Stimulated activated CD4-positive, alpha-beta T cell treated with anti-CD3 and anti-CD28 coated beads, Interleukin-1b, Interleukin-23, amount 100 ng/mL, for 4 hours (primary cell): ENCODE measurements at places on chromosomes 2 and 18.

DNA sequence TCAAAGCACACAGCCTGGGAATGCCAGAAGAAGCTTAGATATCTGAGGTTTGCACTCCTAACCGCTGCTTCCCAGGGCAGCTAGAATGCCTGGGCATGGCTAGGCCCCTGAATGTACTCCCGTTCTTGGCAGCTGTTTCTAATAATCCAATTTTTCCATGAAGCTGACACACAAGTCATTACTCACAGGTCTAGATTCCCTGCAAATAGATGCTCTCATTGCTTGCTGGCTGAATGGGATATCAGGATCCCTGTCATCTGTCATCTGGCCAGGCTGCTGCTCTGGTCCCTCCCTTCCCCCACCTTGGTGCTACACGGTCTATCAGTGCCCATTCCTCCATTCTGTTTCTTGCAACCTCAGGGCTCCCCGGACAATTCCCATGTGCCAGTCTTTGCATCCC, 40.7 kb upstream of the TEX51 start:
- no peak for DNase-seq

DNA sequence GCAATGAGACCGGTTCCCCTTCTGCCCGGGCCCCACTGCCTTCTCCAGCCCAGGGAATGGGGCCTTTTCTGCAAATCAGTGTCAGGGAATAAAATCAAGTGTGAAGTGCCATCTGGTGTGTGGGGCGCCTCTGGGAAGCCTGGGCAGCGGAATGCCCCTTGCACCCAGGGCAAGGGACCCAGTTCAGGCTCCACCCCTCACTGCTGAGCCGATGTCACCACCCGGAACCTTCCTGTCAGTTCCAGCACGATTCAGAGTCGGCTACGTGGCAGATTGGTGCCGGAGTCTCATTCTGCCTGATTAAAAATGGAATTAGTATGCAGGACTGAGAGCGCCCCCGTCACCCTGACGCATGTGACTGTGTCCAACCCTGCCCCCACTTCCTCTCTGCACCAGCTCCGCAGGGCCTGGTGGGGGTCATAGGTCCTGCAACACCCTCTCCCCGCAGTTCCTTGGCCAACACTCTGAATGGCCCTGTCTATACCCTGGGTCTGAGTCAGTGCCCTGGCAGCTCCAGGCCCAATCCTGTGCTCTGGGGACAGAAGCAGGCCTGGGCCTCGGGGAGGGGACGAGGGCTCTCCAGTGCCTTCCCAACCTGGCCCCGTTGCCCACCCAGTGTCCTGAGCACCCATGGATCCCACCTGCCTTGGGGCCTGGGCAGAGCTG, 8.2 kb upstream of the ALPI start:
- DNase-seq, result no peak

GRCh38 chr2:231612456-231613330, 20.0 kb downstream of the TEX44 start:
- DNase-seq, result peak; percentile 93

DNA sequence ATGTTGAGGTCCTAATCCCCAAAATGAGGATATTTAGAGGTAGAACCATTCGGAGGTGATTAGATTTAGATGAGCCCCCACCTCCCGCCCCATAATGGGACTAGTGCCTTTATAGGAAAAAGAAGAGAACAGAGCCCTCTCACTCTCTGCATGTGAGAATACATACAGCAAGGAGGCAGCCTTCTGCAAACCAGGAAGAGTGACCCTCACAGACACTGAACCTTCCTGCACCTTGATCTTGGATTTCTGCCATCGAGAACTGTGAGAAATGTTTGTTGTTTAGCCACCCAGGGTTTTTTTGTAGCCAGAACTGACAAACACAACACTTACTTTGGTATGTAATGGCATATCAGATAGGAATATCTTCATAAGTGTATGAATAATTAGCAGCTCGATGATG, 83.7 kb downstream of the XIRP2 start:
- no peak for DNase-seq

DNA sequence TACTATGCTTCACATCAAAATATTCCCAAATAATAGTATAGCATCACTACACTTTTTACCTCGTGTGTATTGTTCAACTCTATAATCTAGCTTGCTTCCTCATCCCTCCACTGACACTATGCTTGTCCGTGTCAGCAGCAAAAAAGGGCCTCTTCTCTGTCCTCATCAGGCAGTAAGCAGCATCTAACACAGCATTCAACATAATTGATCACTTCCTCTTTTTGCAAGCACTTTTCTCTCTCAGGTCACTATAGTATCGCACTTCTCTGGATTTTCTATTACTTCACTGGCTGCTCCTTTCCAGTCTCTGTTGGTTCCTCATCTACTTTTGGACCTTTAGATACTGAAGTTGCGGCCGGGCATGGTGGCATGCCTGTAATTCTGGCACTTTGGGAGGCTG, 64.9 kb upstream of the ZSWIM2 start:
- DNase-seq, result no peak

- no peak for DNase-seq
These were observed 30.0 kb downstream of the TBC1D8 start for GRCh38 chr2:101121174-101121573.

DNA sequence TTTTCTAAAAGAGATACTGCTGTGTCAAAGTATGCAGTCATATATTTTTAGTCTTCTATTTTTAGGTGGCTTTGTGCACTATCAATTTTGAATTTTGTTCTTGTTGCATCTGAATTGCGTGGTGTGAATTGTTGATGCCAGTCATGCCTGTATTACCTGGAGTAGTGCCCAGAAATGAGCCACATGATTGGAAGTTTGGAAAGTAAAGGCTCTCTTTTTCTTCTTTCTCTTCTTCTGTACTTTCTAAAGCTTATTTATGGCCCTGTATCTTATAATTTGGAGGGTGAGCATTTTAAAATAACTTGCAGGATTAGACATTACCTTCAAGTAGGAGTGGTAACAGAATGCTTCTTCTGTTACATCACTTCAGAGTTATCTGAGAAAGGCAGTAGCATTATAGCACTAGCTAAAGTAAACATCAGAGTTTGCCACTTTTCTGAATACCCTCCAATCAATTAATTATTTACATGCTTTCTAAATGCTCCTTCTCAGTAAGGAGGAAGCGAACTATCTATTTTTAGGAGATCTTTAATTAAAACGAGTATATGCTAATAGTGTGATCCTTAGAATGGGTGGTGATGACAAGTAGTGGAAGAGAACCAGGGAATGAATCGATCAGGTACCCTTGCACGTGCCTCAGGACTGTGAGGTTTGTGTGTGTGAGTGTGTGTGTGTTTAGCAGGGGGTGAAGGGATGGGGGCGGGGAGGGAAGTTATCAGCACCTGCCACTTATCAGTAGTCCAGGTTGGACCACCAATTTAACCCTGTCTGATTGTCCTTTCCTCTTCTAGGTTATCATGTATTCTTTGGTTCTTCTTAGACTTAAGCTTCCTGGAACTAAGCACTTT, 112.5 kb downstream of the MAP3K20 start:
- no peak for DNase-seq

GRCh38 chr18:23350188-23350587, 102.9 kb upstream of the RIOK3 start:
- no peak for DNase-seq

DNA sequence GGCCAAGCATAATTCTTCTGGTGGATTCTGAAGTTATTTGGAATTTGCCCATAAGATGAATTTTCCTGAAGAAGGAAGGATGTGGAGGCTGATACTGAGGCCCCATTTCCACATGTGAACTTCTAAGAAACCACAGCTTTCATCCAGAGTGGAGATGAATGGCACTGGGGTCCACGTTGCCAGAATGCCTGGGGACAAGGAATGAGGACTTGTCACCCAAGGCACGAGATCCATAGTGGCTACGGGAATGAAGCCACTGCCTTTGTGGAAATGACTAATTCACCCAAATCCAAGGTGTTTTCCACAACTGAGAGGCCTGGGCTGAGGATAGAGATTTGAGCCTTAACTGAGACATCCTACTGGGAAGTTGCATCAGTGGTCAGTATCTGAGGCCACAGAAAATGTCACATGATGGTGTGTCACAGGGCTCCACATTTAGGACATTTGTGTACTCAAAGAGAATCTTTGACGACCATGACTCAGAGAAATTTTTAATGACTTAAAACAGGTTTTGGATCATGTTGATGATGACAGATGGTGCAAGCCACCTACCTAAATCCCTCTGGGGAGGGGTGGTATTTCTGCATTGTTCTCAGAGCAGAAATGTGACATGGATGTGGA, 286.1 kb downstream of the SOX11 start:
- DNase-seq, result no peak

DNA sequence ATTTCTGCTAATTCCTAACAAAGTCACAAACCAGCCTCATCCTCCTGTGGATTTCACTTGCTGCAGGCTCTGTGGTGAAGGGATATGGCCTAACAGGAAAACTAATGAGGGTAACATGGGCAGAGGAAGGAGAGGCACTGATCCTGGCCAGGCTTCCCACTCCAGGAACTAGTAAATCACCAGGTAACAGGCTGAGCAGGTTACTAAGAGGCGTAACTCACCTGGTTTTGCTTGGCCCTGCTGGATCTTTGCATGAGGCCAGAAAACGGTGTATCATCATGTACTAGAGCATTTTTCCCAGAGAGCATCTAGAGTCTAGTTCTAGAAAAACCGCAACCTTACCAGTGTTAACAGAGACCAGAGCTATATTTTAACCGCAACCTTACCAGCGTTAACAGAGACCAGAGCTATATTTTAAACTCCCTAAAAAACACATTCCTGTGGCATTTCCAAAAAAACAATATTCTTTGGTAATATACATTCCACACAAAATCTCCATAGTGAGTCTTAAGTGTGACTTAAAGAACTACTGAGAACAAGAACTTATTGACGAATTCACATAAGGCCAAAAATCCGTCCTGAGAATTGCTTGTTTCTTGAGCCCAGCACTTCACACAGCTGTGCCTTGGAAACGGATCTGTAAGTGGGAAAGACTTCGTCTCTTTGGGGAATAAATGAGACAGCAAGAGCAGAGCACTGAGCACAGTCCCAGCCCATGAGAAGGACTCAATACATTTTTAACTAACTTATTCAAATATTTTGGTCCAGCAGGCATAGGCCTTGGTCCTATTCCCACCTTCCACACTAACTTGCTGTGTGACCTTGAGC, 43.4 kb downstream of the DPP4 start:
- no peak for DNase-seq

- DNase-seq, result no peak
These were observed 32.7 kb downstream of the SIX3 start for GRCh38 chr2:44974064-44974715.

- DNase-seq, result no peak
These were observed 107.8 kb downstream of the NBEAL1 start for GRCh38 chr2:203122317-203122986.

GRCh38 chr2:31404302-31404701, 10.2 kb downstream of the XDH start:
- DNase-seq, result no peak

DNA sequence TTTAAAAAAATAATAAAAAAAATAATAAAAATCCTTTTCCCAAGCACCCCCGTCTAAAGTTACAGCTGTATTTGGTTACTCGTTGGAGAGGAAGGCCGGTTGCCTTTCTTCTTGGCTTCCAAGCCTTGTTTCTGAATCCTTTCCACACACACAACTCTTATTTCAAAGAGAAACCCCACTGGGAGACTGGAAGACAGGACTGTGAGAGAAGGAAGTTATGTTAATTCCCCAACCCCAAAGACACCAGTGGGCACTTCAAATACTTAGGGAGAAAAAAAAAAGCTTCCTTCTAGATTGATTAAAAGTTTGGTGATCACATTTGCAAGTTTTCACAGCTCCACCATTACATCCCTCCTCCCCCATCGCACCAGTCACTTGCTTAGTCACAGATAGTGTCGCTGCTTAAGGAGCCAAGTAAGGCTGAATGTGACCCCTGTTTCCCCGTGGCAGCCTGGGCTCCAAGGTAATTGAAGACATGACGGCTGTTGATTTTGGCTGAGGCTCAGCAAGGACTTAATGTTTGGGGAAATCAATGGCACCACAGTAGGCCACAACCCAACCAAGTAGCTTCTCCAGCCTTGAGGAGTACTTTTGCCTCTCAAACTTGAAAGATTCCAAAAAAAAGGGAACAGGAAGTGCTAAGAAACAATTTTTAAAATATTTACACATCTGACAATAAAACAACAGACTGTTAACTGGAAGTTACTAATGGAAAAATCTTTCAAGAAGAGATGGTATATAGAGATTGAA, 40.8 kb upstream of the FRZB start:
- no peak for DNase-seq

DNA sequence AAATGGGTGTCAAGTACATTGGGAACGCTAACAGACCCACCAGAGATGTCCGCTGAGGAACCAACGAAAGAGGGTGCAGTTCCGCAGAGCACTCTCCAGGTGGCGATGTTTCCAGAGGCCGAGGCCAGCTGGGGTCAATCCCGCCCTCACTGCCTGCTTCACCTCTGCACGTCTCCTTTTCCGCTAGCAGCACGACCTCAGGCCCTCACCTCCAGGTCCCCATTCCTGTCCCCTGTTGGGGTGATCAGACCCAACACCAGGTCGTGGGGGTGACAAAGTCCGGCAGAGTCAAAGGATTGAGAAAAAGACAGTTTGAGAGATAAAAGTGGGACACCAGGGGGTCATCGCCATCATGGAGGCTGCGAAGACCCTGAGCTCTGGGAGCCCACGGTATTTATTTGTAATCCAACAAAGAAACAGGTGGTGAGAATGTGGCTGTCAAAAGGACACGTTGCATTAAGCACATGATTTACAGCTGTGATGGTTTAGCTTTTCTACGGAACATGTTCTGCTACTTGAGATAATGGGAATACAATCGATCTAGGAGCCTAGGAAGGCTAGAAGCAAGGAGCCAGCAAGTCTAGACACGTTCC, 27.3 kb downstream of the ZAP70 start:
- DNase-seq, result no peak

GRCh38 chr2:8885449-8886201, 48.2 kb upstream of the KIDINS220 start:
- no peak for DNase-seq

- no peak for DNase-seq
These were observed 370.7 kb upstream of the LRATD1 start for GRCh38 chr2:14261771-14262170.

GRCh38 chr2:44348400-44348799, 12.9 kb downstream of the PREPL start:
- no peak for DNase-seq

DNA sequence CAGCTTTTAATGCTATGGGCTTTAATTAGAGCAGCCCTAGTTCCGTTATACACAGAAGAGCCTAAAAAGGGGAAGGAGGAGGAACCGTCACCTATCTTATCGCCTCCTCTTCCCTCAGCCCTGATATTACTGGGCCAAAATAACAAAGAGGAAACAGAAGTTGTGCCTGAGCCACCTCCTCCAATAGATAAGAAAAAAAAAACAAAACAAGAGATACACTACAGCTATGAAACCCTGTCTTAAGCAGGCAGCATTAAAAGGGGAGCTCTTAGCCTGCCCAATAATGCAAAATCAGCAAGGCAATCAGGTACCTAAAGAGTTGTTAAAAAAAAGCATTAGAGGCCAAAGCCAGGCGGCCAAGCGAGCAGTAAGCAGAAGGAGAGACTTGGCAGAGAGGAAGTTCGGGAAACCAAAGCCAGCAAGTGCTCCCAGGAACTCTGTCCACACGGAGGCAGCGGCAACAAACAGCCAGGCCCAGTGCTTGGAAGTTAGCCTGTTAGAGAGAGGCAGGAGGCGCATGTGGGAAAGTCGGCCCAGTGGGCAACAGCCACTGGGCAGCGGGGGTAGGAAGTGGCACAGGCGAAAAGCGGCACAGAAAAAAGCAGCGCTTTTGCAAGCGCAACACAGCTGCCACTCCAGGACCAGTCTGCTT, 41.8 kb upstream of the PDK1 start:
- DNase-seq, result no peak

- peak; percentile 43 for DNase-seq
These were observed 121.0 kb upstream of the SLC39A10 start for GRCh38 chr2:195535911-195536522.

- no peak for DNase-seq
These were observed 69.4 kb downstream of the TXNL1 start for GRCh38 chr18:56568986-56569385.
